ENCODE measurements at places on chromosomes 3 and 15.

DNA sequence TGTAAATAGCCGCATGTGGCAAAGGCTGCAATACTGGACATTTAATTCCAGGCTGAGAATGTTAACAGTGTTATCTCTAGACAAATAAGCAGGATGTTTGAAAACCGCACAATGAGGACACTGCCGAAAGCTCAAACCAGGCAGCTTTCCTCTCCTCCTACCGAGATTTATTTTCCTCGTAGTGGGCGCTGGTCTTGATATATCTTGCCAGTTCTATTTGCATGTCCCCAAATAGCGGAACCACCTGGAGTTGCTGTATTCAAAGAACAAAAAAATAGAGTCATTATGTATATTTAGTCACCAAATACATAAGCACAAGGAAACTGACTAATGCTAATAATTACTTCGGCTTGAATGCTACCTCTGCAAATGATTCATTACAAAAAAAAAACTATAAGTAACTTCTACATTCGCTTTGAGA, 46.5 kb downstream of the CYFIP1 start:
- no peak for DNase-seq

GRCh38 chr15:45151998-45152828, 22.4 kb downstream of the DUOX1 start:
- no peak for DNase-seq

- no peak for DNase-seq
Observed at GRCh38 chr3:116417151-116417550, 28.1 kb downstream of the LSAMP start.

GRCh38 chr15:27317736-27318135, 346.8 kb downstream of the GABRG3 start:
- DNase-seq = no peak

- DNase-seq = no peak
Observed at GRCh38 chr3:148330542-148330941, 367.2 kb upstream of the AGTR1 start.

DNA sequence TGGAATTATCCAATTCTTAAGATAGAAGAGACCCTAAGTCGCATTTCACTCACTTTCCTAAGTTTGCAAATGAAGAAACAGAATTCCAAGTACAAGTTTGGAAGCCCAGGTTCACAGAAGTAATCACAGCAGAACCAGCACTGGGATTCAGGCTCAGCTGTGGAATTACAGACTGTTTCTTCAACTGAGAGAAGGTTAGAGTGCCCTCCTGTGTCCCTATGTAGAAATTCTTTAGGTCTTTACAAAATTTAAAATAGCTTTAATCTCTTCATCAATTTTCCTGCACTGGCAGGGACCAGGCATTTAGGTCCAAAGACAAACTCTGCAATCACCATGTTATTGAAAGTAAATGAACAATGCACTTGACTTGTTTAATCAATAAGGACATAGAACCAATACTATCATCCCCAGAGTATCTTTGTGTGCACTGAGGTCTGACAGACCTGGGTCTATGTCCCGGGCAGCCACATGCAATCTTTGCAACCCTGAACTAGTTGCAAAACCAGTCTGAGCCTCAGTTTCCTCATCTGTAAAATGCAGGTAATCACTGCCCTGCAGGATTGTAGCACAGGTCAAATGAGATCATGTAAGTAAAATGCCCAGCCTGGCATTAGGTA, 96.3 kb upstream of the ZBED2 start:
- DNase-seq = peak; percentile 47

DNA sequence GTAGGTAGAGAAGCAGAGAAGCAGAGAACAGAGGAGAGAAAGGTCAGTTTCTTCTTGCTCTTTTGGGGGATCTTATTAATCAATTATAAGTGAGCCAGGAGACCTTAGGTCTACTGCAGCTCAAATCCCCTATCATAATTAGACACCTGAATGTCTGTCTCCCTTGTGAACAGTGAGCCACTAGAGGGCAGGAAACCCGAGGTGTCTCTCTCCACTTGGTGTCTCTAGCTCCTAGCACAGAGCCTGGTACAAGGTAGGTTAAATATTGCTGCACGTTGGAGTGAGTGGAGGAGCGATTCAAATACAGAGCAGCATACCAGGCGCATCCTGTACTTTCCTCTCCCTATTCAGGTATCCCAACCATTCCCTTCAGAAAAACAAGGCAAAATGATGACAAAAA, 2.0 kb upstream of the ST8SIA2 start:
- no peak for DNase-seq

DNA sequence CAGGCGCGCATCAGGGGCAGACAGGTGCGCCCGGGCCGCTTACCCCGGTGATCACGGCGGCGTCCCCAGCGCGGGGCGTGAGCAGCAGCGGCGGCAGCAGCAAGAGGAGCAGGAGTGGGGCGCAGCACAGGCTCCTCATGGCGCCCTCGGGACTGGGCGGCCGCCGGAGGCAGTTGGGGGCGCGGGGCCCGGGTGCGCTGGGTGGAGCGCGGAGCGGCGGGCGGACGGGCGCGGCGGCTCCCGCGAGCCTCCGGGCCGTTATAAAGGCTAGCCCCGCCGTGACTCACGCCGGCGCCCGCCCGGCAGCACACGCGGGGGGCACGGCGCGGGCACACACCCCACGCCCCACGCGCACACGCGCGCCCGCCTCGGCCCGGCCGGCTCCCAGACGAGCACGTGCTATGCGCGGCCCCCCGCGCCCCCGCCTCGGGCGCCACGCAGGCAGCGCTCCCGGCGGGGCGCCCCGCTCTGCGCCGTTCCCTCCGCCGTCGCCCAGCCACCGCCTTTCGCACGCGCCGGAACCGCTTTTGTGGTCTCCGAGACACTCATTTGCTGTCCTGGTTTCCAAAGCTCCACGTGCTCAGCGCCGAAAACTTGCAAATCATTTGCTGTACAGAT, at the start of gene PROK2:
TSS of gene PROK2 (minus strand) at position 235 of the 618 bp plus-strand sequence. CDS start at position 139, 96 bp downstream.
- DNase-seq = peak; percentile 77
